ENCODE measurements at places on chromosomes 4 and X.
A peak's percentile ranks its signal among the peaks of the same experiment; 100 is the strongest.

- DNase-seq = no peak
These were observed 10.5 kb downstream of the PGM2 start for GRCh38 chr4:37836838-37837440.

- DNase-seq = no peak
These were observed 40.0 kb downstream of the ARSD start for GRCh38 chrX:2889045-2889605.

- DNase-seq = no peak
These were observed 79.8 kb upstream of the RPL34 start for GRCh38 chr4:108540536-108540935.

- no peak for DNase-seq
These were observed 1051.4 kb upstream of the PRKX start for GRCh38 chrX:4764888-4765287.

GRCh38 chrX:9626379-9626778 is 139.3 kb downstream of the GPR143 start:
- DNase-seq = no peak

GRCh38 chrX:3320471-3321046 is 25.9 kb downstream of the MXRA5 start:
- peak; percentile 0 for DNase-seq

- DNase-seq = no peak
These were observed 28.5 kb downstream of the PHEX start for GRCh38 chrX:22060415-22061280.

GRCh38 chr4:101777431-101777830 is 13.1 kb upstream of the BANK1 start:
- DNase-seq = no peak

DNA sequence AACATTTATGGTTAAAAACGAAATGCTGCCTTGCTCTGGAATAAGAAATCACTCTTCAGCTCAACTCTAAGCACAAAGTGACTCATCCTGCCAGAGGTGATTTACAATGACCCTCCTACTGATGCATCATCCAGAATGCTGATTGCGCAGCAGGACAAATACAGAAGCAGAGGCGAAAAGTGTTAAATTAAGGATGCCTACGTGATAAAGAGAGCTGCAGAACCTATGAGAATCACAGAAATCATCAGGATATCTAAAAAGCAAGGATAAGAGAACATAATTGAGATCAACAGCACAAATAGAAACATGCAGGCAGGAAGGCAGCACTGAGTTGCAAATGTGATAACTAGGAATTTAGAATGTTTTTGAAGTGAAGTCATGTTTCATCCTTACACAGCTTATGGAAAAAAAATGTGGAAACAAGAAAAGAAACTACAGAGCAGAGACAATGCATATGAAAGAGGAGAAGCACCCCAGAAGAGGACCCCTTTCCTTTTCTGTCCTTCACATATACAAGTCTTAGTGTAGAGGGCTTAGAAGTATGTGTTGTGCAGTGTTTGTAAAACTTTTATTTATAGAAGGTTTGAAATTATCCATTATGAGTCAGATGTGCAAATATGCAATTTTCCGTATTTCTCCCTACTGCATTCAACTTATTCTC is 188.4 kb downstream of the SLC7A11 start:
- DNase-seq = peak; percentile 91

GRCh38 chr4:43277003-43277402 is 384.5 kb downstream of the GRXCR1 start:
- DNase-seq = no peak

GRCh38 chr4:98491899-98492559 is 166.4 kb downstream of the TSPAN5 start:
- DNase-seq = no peak

- peak; percentile 75 for DNase-seq
These were observed 24.0 kb downstream of the STEEP1 start for GRCh38 chrX:119541188-119541587.

- no peak for DNase-seq
These were observed 6.0 kb upstream of the SOX3 start for GRCh38 chrX:140510895-140511295.

GRCh38 chr4:176123710-176124407 is 58.2 kb downstream of the WDR17 start:
- DNase-seq = peak; percentile 16

GRCh38 chr4:1506956-1507721 is 100.9 kb upstream of the NKX1-1 start:
- DNase-seq = no peak

GRCh38 chrX:153865685-153866084 is 20.3 kb downstream of the L1CAM start:
- no peak for DNase-seq

GRCh38 chr4:151917145-151917734 is 156.4 kb upstream of the GATB start:
- peak; percentile 36 for DNase-seq

- no peak for DNase-seq
These were observed 40.8 kb upstream of the VEGFD start for GRCh38 chrX:15425024-15425423.

GRCh38 chrX:111560801-111561200 is 49.4 kb downstream of the SERTM2 start:
- no peak for DNase-seq

- DNase-seq = no peak
These were observed 71.4 kb upstream of the TTC29 start for GRCh38 chr4:147017081-147017480.

DNA sequence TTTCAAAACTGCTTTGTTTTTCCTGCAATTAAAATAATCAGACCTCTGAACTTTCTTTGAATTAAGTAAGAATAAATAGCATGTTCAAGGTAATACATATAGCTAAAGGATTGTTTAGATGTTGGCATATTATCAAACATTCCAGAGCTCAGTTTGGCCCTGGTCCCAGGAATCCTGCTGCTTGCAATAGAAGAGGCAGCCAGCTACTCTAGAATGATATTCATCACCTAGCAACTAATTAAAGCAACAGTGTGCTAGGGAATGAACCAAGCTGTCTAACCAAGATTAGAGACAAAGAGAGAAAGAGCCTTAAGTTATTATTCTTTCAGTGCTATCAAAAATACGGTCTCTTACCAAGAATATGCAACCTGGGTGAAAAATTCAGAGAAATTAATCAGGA is 460.9 kb downstream of the GABRG1 start:
- peak; percentile 4 for DNase-seq

DNA sequence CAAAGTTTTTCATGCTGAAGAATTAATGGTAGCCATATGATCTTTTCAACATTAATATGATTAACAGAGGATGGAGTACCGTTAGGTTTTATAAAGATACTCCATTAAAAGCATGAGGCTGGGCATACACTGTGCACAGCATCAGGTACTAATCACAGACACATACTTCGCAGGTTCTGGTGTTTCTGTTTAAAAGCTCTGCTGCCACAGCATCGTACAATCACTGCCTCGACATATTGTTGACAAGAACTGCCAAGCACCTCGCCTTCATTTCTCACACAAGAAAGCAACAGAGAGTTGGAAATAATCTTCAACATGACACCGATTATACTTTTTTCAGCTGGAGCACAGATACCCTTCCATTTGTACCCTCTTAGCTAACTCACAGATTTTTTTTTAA is 753.4 kb upstream of the FAM241A start:
- no peak for DNase-seq

- DNase-seq = no peak
These were observed 8.1 kb downstream of the RASL11B start for GRCh38 chr4:52870225-52870624.

- no peak for DNase-seq
These were observed 334.8 kb upstream of the KLF3 start for GRCh38 chr4:38328989-38329729.

- DNase-seq = no peak
These were observed 28.2 kb downstream of the TMEM154 start for GRCh38 chr4:152651473-152652060.

DNA sequence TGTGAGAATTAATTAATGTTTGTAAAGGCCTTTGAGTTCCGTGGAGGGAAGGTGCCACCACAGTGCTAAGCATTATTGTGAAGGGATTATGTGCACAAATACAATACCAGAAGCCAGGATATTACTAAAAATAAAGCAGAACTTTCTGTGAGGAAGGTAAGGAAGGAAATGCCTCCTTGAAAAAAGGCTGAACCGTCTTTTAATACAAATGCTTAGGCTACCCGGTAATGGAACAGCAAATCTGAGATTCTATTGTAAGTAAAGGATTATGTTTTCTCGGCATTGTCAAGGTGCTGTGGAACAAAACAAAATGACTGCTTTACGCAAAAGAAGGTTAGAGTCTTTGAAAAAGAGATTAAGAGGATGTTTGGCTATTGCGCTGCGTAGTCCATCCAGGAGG is 57.9 kb upstream of the SPRY1 start:
- DNase-seq = no peak

DNA sequence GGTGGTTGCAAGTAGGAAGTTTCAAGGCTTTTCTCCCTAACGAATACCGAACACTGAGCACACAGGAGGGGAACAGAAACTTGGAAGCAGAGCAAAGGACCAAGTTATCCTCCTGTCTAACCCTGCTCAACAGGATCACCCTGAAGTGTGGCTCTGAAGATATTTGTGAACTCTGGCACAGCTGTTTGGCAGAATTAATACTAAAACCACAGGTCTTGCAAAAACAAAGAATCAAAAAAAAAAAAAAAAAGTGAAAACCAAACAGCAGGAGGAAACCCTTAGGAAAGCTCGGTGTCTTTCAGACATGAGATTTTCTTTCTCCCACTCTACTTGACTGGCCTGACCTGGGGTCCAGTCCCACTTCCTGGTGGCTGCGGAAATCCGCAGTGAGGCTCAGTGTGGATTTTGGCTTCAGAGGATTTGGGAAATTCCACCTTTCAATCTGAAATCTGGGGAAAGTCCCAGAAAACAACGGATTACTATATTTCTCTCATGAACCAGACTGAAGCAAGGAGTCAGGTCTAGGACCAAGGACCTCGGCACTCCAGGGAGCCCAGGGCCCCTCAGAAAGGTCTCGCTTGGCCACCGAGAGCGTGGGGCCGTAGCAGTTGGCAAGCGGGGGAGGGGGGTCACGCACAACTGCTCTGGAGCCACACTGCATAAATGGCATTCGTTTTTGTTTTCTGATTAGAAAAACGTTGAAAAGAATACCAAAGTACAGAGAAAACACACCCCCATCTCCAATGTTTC is 867 bp downstream of the TIFA start:
- DNase-seq = no peak

GRCh38 chr4:142824368-142824767 is 21.7 kb downstream of the INPP4B start:
- DNase-seq = peak; percentile 47

GRCh38 chr4:76585272-76585671 is 150.2 kb downstream of the SHROOM3 start:
- no peak for DNase-seq

- DNase-seq = no peak
These were observed 74.4 kb downstream of the RPS3A start for GRCh38 chr4:151173871-151174270.

GRCh38 chr4:169102026-169102425 is 92.0 kb upstream of the CBR4 start:
- no peak for DNase-seq

DNA sequence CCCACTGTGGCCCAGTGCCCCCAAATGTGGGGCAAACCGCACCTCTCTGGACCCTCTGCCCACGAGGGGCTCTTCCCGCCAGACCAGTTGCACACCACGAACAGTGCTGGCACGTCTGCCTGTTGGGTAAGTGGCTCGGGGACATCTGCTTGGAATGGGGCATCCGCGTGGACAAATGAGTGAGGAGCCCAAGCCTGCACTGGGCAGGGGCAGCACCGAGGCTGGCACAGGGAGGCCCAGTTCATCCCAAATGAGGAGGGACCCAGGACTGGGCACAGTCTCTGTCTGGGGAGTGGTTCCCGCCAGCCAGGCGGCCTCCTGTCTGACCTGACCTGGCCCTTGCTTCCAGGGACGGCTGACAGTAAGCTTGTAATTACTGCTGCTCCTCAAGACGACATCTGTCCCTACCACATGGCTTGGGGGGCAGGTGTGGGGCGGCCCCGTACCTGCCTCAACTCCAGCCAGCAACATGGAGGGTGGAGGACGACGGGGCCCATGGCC is 3.2 kb downstream of the SPON2 start:
- DNase-seq = no peak

DNA sequence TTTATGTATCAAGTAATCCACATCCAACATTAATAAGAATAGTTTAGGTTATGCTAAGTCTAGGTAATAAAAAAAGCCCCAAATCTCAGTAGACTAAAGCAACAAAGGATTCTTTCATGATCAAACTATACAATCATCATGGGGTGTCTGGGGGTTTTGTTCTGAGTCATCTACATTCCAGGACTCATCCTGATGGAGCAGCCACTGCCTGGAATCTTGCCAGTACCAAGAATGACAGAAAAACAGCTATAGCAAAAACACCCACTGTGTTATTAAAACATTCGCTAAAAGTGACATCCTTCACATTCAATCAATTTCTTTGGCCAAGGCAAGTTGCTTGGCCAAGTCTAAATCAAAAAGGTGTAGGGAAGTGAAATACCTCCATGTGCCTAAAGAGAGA is 3.9 kb upstream of the ARHGEF38 start:
- no peak for DNase-seq

- DNase-seq = no peak
These were observed 31.5 kb upstream of the HPGD start for GRCh38 chr4:174553828-174554227.

- DNase-seq = no peak
These were observed 34.5 kb downstream of the RPS6KA6 start for GRCh38 chrX:84153538-84153937.

DNA sequence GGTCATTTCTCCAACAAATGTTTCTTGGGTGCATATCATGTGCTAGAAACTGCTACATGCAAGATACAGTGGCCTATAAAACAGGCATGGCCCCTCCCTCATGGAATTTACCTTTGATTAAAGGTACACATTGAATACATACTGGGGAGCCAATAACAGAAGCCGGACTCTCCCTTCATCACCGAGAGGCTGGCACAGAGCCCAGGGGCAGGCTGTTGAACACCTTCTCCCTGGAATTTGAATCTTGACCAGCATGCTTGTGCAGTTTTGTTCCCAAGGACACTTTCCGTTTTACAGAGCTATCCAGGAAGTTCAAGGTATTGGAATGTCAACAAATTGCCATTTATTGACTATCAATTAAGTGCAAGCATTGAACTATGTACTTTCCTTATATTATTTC is 33.2 kb downstream of the PPARGC1A start:
- no peak for DNase-seq

GRCh38 chr4:61770456-61770855 is 570.3 kb downstream of the ADGRL3 start:
- no peak for DNase-seq

- DNase-seq = no peak
These were observed 54.4 kb upstream of the ACTRT1 start for GRCh38 chrX:128106630-128107029.

GRCh38 chr4:81485310-81485980 is 13.7 kb upstream of the RASGEF1B start:
- DNase-seq = no peak
